ENCODE measurements at places on chromosomes 2 and 18.

DNA sequence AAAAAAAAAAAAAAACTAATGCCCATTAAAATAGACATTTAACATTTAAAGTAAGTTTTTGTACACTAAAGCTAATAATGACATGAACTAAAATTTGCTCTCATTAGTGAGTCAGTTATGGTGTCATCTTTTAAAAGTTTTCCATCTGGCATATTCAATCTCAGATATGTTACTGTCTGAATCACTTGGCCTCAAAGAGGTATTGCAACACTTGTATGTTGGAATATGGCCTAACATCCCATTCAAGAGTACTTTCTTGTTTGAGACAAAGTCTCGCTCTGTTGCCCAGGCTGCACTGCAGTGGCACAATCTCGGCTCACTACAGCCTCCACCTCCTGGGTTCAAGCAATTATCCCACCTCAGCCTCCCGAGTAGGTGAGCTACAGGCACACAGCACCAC, 169.7 kb downstream of the TMEM163 start:
- no peak for DNase-seq

DNA sequence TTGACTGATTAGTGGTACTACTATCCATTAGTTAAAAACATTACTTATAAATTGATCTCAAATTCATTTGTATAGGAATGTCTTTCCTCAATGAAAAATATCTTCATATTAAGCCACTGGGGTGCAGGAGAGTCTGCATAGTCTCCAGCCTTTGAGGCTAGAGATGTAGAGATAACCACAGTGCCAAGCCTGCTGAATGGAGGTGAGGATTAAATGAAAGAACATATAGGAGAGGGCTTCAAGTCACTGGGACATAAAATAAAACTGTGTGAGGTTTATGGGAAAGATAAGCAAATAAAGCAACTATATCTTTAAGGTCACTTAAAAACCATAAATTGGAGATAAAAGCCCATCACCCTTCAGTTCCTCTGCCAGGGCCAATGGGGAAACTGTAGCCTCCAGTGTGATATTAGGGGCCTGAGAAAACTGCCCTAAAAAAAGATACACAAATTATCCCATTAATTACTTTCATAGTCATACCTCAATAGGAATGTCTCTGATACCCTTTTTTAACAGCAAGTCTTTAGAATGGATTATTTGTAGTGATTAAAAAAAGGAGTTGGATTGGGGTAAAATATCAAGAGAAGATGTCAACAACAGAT, 27.6 kb downstream of the GALNT3 start:
- no peak for DNase-seq

- no peak for DNase-seq
These were observed 14.1 kb upstream of the MSH2 start for GRCh38 chr2:47388888-47389287.

GRCh38 chr2:27427863-27428212, 593 bp upstream of the NRBP1 start:
- no peak for DNase-seq

DNA sequence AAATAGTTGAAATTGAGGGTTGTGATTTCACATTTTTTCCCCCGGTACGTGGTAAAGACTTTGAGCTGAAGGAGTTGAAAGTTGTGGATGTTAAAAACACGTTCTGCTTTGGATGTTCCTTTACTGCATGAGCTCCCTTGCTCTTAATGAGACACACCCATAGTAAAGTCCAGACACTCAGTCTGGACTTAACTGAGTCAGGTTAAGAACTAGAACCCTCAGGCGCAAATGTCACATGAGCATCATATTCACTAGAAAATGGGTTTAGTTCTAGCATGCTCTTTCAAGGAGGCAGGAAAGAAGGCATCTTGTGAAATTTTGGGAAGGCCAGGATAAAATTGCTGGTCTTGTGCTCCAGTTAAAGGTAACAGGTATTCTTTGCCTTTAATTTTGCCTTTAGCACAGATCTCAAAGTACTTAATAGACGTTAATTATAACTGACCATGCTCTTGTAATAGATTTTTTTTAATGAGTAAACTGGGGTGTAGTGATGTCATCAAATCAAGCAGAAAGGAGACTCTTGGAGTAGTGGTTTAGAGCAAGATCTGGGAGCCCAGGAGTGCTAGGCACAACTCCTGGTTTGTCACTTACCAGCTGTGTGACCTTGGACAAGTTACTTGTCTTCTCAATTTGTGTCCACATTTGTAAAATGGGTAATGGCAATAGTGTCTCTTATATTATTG, 20.6 kb downstream of the ITGA6 start:
- DNase-seq = no peak

DNA sequence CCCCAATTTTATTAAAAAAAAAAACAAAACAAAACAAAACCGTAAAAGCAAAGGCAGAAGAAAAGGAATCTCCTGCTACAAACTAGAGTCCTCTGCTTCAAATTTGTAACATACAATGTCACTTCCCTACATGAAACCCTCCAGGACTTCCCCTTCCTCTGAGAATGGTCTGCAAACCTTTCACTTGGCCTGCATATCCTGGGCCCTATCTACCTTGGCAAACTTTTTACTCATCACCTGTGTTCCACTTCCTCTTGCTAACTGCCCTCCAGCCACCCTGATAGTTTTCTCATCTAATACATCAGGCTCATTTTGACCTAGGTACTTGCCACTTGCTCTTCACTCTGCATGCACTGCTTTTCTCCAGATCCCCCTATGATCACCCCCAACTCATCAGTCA, 255.5 kb downstream of the ETAA1 start:
- no peak for DNase-seq

DNA sequence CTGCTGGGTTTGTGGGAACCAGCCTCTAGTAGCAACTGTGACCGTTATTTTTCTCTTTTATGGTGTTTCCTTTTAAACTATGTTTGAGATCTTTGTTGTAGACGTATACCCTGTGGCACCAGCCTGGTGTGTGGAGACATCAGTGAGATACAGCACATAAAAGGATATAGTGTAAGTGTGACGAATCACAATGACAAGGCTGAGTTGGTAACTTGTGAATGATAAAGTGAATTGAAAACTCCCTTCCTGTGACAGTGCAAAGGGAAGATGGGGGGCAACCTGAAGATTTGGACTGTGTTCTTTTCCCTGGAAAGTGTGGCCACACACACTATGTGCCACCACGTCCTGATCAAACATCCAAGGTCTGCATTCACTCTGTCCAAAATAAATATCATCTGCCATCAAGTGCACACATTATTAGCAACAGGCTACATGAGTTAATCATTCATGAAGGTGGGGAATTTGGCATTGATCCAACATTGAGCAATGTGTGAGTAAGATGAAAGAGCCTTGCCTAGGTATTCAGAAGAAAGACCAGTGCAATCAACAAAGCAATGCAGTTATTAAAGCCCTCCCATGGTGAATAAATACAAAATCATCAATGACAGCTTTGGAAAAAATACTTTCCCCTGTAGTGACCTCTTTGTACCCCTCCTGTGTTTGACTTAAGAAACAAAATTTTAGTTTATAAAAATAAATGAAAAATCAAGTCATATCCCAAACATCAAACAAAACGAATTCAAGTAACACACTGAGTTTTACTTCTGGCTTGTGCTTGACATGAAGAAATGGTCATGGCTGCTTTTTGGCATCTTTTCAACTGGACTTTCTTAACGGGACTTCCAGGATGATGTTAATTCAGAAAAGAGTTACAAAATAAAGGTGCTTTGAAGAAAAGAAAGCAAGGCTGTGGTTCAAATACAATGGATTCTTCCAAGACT, 1280.5 kb upstream of the ZEB2 start:
- no peak for DNase-seq

DNA sequence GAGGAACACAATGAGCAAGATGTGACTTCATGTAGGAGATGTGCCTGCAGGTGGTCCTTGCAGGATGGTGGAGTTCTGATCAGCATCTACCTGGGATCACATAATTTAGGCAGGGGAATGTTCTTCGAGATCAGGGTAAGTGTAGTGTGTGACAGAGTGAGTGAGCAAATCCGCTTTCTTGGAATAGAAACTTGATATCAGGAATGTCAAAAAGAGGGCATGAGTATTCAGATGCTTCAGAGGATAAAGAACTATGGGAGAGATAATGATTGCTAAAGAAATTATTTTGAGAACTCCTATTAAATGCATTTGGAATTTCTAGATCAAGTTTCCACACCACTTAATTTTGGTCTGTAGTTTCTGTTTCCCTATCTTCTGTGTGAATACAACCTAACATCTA, 463.6 kb upstream of the SLC14A2 start:
- no peak for DNase-seq

- DNase-seq = no peak
These were observed 678 bp downstream of the CYP27C1 start for GRCh38 chr2:127219171-127220070.

GRCh38 chr2:3662239-3662638, 4.2 kb downstream of the ALLC start:
- DNase-seq = no peak

GRCh38 chr2:45342-46130, 769 bp downstream of the FAM110C start:
- DNase-seq = no peak

GRCh38 chr2:181464966-181465365, 7.8 kb downstream of the ITGA4 start:
- DNase-seq = no peak

DNA sequence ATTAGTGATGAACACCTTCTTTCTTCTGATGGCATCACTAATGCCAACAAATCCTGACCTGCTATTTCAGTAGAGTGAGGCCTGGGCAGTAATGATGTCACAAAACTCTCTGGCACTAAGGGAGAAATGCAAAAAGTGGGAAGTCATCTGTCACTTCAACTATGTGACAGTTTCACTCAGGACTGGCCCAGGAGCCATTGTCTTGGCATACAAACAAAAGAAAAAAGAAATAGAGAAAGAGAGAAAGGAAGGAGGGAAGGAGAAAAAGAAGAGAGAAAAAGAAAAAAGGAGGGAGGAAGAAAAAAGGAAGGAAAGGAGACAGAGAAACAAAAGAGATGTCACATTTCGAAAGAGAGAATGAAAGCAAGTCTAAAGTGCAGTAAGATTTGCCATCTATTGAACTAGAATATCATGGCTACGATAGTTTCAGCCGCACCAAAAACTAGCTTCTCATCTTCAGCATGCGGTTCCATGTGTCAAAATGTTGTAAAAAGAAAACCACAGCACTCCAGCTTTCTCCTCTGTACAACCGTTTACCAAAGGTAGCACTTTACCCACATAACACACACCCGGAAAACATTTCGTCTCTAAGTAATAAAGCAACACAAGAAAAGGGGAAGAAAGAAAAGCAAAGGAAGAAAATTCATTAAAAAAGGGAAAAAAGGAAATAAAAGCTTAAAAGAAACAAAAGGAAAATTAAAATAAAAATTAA, 50.1 kb downstream of the CD226 start:
- no peak for DNase-seq

DNA sequence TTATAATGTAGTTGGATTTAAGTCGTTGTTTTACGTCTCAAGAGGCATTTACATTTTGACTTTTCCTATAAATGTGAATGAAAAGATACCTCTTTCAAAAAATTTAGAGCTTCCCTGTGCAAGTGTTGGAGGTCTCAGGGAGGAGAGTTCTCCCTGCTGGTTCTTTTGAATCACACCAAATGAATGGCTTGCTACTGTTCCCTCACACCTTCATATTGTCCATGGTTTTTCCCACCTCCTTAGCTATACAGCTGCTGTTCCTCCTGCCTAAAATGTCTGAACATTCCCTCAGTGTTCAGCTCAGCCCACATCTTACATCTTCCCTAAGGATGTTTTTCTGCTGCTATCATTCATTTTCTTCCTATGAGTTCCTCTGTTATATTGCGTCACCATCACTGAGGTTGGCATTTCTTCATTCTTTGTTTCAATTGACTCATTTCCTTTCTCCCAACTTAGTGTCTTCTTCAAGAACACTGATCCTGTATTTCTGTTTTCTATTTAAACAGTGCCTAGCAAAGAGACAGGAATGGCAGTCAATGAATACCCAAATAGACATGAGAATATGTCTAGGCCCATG, 46.0 kb downstream of the COX7A2L start:
- DNase-seq = no peak

DNA sequence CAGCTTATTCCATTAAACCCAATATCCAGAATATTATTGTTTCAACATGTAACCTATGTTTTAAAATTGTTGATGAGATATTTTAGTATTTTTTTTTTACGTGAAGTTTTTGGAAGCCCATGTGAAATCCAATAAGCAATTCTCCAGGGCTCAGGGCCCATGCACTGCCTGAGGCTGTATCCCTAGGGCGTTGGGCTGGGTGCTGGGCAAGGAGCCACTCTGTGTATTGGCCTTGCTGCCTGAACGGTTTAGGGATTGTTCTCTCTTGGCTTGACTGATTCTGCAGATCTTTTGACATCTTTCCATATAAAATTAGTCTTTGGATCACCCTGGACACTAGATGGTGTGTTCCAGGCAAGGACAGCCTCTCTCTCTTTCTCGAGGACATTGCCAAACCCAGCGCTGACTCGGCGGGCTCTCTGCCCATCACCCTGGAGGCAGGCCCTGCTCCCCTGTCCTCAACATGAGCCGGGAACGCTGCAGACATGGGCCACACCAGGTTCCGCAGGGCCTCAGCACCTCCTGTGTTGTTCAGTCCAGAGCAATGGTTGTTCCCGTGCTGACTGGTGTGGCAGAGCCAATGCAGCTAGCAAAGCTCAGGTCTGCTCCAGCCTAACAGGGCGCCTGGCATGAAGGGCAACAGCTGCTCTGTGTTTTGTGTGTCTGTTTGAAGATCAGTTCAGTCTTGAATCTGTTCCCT, 163.0 kb downstream of the SEPTIN10 start:
- DNase-seq = no peak

GRCh38 chr2:159936471-159936870, 125.9 kb downstream of the PLA2R1 start:
- no peak for DNase-seq

- no peak for DNase-seq
These were observed 18.6 kb downstream of the ARL4C start for GRCh38 chr2:234478121-234478858.

DNA sequence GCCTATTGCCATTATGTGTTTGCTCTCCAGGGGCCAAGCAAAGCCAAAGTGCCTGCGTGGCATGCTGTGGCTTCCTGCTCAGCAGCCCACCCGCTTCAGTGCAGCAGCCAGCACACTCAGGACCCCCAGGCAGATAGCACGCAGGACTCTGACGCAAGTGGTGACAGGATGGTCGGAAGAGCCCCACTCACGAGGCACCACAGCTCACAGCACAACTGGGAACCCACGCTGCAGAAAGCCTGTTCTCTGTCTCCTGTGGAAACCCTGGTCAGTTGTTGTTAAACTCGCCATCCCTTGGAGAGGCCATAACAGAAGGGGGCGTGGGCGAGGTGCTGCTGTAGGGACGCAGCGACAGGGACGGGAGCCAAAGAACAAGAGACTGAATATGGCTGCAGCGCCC, 76.4 kb downstream of the HDAC4 start:
- no peak for DNase-seq

- no peak for DNase-seq
These were observed 474.8 kb upstream of the RAB6C start for GRCh38 chr2:129504646-129505045.

DNA sequence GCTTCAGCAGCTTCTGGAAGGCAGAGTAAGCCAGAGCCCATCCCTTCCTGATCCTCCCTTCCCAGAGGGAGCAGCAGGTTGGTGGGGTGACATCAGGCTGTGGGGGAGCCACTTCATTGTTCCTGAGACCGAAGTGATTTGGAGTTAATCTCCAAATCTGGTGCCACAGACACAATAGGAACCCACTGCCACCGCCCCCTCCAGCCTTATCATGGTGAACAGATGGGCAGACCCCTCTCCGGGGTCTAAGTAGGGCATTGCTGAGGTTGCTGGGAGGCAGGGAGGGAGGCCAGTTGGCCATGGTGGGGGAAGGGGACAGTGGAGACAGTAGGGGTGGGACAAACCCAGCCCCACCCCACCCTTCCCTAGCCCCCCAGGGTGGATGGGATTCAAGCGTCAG, 25.6 kb upstream of the SLC35F6 start:
- DNase-seq = no peak

Measured in stimulated activated CD8-positive, alpha-beta memory T cell treated with anti-CD3 and anti-CD28 coated beads, Interleukin-7, amount 100 ng/mL, for 24 hours (primary cell).